MCF 10A (cell line): ENCODE measurements at places on chromosomes 7 and 10. TPM values are rescaled to one million over a fixed set of nuclear protein-coding genes. Genes with fewer than 3 reads are reported as not detected.
A peak's percentile ranks its signal among the peaks of the same experiment; 100 is the strongest.

DNA sequence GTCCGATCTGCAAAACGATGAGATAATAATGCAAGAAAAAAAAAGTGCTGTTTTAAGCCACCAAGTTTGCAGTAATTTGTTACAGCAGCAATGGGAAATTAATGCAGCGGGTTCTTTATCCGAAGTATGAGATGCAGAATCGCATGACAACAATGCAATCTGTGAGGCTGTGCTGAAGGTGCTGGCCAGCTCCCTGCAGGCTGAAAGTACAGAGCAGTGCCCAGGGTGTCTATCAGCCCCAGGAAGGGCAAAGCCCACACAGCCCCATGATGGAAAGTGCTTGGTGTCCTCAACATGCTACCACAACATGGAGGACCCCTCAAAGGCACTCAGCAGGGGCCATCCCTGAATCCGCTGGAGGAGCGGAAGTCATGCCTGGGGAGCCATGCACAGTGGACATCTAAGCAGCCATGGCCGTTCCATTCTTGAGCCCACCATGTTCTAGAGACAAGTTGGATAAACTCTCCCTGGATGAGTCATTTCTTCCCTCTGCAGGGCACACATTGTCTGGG is 199.5 kb upstream of the PFKP start:
- DNase-seq = no peak

GRCh38 chr7:12951397-12951801 is 264.0 kb downstream of the ARL4A start:
- peak; percentile 80 for DNase-seq

GRCh38 chr10:30447125-30447799 is 13.3 kb downstream of the MAP3K8 start:
- DNase-seq = peak; percentile 94

- DNase-seq = peak; percentile 13
These were observed 201.3 kb downstream of the FANK1 start for GRCh38 chr10:126097558-126098225.

GRCh38 chr7:139916717-139917395 is 87.8 kb downstream of the TBXAS1 start:
- no peak for DNase-seq

- DNase-seq = no peak
These were observed 10.6 kb upstream of the LRRC72 start for GRCh38 chr7:16515785-16516685.

- peak; percentile 70 for DNase-seq
These were observed 104.4 kb downstream of the PTPRE start for GRCh38 chr10:128011059-128011979.

DNA sequence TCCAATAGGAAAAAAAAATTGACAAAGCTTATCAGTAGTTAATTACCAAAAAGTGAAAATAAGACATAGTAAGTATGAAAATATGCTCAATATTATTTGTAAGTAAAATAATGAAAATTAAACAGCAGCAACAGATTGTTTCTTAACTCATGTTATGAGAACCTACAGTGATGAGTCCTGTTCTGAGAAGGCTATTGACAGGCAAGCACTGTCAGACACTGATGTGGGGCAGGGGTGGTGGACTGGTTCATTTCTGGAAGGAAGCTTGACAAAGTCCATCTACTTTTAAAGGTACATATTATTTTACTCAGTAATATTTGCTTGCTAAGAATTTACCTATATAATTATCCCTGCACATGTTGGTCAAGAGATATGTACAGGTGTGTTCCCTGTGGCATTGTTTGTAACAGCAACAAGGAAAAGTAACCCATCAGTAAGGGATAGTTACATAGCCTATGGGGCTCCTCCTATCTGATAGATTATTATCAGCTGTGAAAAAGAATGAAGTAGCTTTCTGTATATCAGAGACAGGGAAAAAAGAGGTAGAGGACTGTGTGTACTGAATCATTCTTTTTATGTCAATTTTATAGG is 161.6 kb downstream of the RTKN2 start:
- no peak for DNase-seq

- DNase-seq = no peak
These were observed 67.6 kb downstream of the MDFIC start for GRCh38 chr7:114989531-114989930.

GRCh38 chr10:102777711-102778453 is 34.1 kb downstream of the WBP1L start:
- DNase-seq = no peak

DNA sequence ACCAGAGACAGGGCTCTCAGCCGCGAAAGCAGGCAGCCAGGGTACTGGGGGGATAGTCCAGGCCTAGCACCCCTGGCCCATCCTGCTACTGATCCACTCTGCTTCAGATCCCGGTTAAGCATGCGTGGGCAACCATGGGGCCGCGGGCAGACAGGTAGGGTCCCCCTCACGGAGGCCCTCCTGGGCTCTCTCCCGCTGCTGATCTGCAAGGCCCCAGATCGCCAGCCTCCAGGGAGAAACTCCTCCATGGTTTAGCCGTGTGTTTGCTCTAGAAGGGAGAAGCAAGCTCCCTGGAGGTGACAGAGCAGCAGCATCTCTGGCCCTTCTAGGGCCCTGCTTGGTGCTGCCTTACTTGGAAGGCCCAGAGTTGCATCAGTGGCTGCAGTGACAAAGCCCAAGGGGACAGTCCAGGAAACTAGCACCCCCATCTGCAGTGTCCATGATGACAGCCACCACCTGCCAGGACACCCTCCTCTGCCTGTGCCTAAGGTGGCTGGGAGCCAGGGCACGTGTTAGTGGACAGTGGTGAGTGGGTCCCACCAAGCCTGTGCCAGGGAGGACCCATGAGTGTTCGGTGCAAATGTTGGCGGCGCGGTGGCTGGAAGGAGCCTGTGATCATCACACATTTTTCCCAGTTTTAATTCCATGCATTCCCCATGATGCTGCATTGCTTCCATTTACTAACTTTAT is 29.2 kb downstream of the CALML5 start:
- no peak for DNase-seq

DNA sequence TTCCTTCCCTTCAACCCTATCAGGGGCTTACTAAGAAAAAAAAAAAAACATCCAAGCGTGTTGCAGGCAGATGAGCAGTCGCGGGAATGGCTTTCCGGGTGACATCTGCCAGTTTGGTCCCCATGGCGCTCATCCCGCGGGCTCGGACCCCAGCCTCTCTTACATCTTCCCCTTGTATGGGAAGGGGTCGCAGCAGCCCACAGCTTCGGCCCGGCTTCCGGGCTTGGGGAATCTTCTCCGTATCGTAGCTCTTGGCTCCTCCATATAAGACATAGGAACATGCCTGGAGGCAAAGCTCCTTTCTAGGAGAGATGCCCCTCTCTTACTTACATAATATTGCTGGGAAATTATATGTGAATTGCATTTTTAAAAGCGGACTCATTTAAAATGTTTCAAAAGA is 99.5 kb downstream of the CUX1 start:
- DNase-seq = no peak

GRCh38 chr10:86688398-86688921 is 20.1 kb downstream of the LDB3 start:
- DNase-seq = peak; percentile 67

DNA sequence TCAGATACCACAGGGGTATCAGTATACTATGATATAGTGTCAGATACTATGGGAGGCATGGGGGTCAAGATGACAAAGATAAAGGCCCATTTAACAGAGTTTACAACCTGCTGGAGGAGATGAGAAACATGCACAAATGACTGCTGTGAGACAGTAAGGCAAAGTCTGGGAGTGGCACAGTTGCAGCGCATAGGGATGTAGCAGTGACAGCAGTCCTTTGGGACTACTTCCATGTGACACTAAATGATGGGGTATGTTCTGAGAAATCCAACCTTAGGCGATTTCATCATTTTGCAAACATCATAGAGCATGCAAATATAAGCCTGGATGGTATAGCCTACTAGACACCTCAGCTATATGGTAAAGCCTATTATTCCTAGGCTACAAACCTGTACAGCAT is 56.8 kb downstream of the CDK1 start:
- no peak for DNase-seq

DNA sequence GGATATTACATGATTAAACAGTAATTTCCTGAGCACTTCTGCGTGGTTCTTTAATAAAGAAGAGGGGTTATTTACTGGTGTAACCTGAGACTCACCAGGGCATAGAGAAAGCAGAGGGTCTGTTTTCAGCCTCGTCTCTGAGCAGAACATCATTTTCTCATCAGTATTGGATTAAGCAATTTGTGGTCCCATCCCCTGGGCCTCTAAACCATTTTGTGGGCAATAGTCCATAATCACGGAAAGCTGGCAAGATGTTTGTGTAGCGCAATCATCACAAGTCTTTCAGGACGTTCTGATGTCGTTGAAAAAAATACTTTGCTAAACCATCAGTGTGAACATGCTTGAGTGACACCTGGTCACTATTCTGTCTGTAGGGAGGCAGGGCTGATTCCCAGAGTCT is 37.1 kb upstream of the SEC61G start:
- no peak for DNase-seq

- DNase-seq = peak; percentile 51
These were observed 38.9 kb downstream of the SH3PXD2A start for GRCh38 chr10:103816431-103816830.

DNA sequence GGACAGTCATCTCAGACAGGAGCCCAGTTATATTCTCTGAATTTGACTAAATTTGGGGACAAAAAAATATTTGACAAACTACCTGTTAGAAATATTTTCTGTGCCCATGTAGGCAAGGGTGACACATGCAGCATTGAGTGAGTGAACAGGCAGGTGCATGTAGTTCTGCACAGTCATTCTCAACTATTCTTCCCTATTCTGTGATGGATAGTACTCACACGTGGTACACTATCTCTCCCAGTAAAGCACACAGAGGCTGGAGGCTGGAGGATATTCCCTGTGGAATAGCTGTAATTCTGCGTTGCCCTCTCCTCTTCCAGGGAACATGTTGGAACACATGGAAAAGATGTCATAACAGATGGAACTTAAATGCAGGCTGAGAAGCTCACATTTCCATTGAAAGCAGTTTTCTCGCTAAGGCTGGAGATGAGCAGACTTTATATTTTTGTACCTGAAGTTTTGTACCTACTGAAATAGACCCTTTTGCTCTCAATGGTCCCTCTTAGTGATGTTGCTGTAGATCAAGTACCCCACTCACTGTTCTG is 75.0 kb downstream of the GPR141 start:
- no peak for DNase-seq

- DNase-seq = no peak
These were observed 17.8 kb downstream of the PAX2 start for GRCh38 chr10:100763043-100763747.

DNA sequence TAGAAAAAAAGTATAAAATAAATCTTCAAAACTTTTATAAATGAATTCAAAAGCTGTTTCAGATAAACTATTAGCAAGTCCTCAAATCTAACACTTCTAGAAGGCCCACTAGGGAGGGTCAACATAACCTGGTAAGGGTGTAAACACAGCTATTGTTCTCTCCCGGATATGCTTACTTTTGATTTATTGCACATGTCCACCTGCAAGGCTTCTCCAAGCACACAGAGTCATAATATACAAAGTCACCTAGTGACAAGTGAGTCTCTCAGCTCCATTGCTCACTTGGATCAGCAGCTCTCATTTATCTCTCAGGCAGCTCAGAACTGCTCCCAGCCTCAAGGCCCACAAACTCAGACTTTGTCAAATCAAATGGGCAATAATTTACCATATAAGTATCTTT is 44.0 kb upstream of the COL1A2 start:
- no peak for DNase-seq

GRCh38 chr10:131872011-131872826 is 28.6 kb upstream of the PPP2R2D start:
- no peak for DNase-seq

DNA sequence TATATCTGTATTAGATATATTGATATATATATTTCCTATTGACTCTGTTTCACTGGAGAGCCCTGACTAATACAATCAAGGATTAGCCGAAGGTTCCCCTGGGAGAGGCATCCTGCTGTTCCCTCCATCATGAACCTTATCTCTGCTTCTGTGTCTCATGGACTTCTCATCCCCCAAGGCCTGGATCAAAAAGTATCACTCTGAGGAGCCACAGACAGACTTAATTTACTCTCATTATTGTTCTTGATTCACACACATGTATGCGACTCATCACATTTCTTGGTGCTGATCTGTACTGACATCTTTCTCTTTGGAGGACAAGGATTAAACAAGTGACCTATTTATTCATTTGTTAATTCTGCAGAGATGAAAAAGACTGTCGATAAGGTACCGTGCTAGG is 550.2 kb downstream of the KCNMA1 start:
- DNase-seq = no peak

DNA sequence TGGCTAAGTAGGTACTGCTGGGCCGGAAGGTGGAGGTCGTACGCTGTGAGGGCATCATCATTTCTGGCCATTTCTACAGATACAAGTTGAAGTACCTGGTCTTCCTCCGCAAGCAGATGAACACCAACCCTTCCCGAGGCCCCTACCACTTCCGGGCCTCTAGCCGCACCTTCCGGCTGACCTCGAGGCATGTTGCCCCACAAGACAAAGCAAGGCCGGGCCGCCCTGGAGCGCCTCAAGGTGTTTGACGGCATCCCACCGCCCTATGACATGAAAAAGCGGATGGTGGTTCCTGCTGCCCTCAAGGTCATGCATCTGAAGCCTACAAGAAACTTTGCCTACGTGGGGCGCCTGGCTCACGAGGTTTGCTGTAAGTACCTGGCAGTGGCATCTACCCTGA is 56.8 kb downstream of the ATXN7L1 start:
- DNase-seq = no peak

DNA sequence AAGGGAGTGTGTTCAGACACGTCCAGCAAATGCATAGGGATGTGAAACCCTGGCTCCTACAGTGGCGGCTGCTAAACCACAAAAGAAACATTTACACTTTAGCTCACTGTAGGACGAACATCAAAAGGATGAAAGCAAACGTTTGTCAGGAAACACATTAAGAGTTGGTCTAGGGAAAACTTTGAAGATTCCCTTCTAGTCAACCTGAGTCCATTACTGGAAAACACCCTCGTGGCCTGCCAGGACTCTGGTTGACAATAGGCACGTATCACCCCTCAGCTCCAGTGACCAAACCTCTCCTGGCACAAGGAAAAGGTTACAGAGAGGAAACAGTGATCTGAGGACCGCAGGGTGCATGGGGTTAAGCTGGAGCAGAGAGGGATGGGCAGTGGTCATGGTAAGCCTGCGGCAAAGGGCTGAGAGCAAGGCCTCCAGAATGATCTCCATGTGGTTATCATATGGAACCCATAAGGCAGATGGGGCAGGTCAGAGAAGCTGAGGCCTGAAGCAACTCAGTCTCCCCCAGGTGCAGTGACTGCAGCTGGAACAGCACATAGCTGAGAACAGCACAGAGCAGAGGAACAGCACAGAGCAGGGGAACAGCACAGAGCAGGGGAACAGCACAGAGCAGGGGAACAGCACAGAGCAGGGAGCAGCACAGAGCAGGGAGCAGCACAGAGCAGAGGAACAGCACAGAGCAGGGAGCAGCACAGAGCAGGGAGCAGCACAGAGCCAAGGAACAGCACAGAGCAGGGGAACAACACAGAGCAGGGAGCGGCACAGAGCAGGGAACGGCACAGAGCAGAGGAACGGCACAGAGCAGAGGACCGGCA is 49.9 kb downstream of the CHST15 start:
- no peak for DNase-seq

The DPP6 gene
- total RNA-seq = not detected in 2 replicates

The SEMA3C gene
- 91.0 and 140 TPM in 2 replicates for total RNA-seq

The NUTM2B gene
- total RNA-seq = 0.49 and 0.88 TPM in 2 replicates

The FRA10AC1 gene
- total RNA-seq = 19.3 and 25.1 TPM in 2 replicates

The C10orf53 gene
- not detected in 2 replicates for total RNA-seq

The CALML3 gene
- 0.25 and 0.75 TPM in 2 replicates for total RNA-seq

The AGFG2 gene
- 8.4 and 11.9 TPM in 2 replicates for total RNA-seq

The RAB19 gene
- total RNA-seq = not detected in 2 replicates

The CCDC7 gene
- 6.3 and 9.2 TPM in 2 replicates for total RNA-seq

The RAPGEF5 gene
- total RNA-seq = 1.9 TPM in 2 replicates
